Activated naive CD4-positive, alpha-beta T cell treated with anti-CD3 and anti-CD28 coated beads, Interleukin-2, amount 10 ng/mL, durations not matched to agents 7 days and 5 days (primary cell): ENCODE measurements at places on chromosomes 4 and X.

DNA sequence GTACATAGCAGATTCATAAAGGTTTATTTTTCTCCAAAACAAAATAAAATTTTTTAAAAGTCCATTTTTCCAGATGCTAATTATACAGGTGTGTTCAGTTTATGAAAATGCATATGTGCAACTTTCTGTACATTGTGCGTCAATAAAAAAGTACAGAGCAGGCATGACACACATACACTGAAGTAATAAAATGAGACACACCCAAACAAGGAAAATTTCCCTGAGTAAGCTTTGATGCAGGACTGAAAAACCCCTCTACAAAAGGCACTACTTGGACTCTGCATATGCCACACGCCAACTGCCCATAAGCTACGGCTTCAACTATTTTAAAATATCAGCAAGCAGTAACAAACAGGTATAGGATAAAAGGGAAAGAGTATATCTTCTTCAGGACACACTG, 13.8 kb downstream of the ARAP2 start:
- H3K27me3 ChIP-seq, result no peaks in the 10 kb centered on the region
- no peak for DNase-seq
- no peak overlapping the region for H3K27ac ChIP-seq
- H3K4me3 ChIP-seq, result no peak overlapping the region
- H3K4me1 ChIP-seq, result peaks cover 9% of the 10 kb centered on the region

DNA sequence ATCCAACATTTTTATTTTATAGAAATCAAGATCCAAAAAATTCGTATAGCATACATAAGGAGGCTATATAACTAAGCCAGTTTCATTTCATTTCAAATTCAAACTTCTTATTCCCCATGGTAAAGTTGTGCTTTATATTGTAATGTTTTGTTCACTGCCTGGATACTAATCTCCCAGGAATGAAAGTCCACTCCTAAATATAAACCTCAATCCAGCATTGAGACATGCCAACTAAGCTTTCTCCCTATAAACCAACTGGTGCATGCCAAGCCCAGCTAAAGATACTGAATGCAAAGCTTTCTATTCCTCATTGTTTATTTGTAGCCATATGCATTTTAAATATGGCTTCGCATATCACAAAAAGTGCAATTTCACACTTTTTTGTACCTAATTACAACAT, 63.8 kb upstream of the INPP4B start:
- H3K27me3 ChIP-seq, result peaks cover 4% of the 10 kb centered on the region
- DNase-seq, result no peak
- no peak overlapping the region for H3K4me3 ChIP-seq

GRCh38 chr4:52234561-52235440, 183.7 kb downstream of the SPATA18 start:
- DNase-seq, result no peak
- H3K27me3 ChIP-seq, result no peaks in the 10 kb centered on the region
- no peak overlapping the region for H3K4me3 ChIP-seq
- H3K36me3 ChIP-seq, result no peaks in the 10 kb centered on the region
- no peaks in the 10 kb centered on the region for H3K4me1 ChIP-seq

- no peaks in the 10 kb centered on the region for H3K36me3 ChIP-seq
- H3K4me1 ChIP-seq, result peaks cover 11% of the 10 kb centered on the region
- no peak for DNase-seq
- H3K4me3 ChIP-seq, result no peak overlapping the region
Observed at GRCh38 chrX:24235084-24235710, 78.7 kb downstream of the SUPT20HL2 start.

GRCh38 chr4:114038762-114039387, 59.4 kb upstream of the ARSJ start:
- H3K36me3 ChIP-seq, result no peaks in the 10 kb centered on the region
- H3K4me3 ChIP-seq, result no peak overlapping the region
- peaks cover 8% of the 10 kb centered on the region for H3K4me1 ChIP-seq
- no peak for DNase-seq

DNA sequence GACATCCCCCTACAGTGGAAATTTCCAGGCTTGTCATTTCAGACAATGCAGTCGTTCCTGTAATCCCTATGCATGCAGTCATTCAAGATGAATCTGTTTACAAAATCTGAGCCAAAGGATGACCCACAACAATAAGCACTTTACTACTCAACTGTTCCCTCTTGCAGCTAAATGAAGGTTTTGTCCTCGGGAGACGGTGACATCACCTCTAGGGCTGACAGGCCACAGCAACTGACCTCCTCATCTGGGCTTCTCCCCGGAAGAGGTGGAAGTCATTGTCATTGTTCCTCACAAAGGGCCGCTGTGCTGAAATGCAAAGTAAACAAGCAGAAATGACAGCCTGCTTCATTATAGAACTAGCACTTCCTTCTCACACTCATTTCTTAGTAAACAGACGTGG, 29.2 kb downstream of the CLRN2 start:
- peaks cover 13% of the 10 kb centered on the region for H3K27me3 ChIP-seq
- H3K4me1 ChIP-seq, result peaks cover 4% of the 10 kb centered on the region
- no peaks in the 10 kb centered on the region for H3K36me3 ChIP-seq
- no peak overlapping the region for H3K27ac ChIP-seq
- no peak overlapping the region for H3K4me3 ChIP-seq

DNA sequence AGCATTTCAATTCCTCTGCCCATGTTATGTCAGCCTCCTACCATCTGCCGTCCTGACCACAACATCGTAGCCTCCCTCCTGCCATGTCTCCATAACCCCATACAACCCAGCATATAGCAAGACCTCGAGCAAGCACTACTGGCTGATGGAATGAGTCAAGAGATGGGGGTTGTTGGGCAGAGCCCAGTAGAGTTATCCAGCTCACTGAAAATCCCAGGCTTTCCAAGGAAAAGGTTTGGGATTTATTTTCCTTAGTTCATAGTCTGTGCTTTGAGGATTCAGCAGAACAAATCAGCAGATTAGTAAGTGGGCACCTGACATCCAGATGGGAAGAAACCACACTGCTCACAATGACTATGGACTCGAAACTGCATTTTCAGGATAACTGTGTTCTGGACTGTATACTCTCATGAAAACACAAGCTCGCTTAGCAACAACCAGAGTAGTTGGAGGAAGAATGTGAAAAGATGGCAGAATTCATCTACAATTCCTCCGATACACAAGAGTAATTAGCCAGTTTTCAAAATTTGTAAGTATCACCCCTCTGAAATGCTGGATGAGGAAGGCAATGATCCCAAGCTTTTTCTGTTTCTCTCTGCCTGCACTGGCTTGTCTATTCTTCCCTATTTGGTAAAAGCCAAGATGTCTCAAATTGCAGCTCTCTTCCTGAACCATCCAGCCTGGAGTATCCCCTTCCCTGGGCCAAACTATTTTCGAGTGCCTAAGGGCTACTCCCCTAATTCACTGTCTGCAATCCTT, 186.2 kb upstream of the TBL1X start:
- peak overlapping the region; percentile 23 for H3K4me3 ChIP-seq
- H3K4me1 ChIP-seq, result peaks cover 29% of the 10 kb centered on the region
- peaks cover 3% of the 10 kb centered on the region for H3K36me3 ChIP-seq
- H3K27me3 ChIP-seq, result peaks cover 4% of the 10 kb centered on the region
- H3K27ac ChIP-seq, result peak overlapping the region; percentile 82

DNA sequence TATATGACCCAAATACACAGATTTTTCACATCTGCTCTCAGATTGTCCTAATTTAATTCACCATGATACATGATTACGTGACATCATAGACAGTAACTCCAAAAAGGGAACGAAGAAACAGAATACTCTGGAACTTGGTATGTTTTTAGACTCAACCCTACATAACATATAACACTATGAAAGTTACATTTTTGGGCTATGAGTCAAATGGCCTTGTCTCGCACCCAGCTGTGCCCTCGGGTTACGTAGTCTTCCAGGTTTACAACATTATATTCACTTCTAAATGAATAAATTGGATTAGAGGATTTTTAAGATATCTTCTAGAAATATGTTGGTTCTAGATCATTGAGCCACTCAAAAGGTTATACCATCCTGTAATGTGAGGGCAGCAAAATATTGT, 2089.6 kb upstream of the TENM3 start:
- H3K4me3 ChIP-seq, result no peak overlapping the region
- H3K27ac ChIP-seq, result no peak overlapping the region
- no peaks in the 10 kb centered on the region for H3K27me3 ChIP-seq
- H3K4me1 ChIP-seq, result no peaks in the 10 kb centered on the region

DNA sequence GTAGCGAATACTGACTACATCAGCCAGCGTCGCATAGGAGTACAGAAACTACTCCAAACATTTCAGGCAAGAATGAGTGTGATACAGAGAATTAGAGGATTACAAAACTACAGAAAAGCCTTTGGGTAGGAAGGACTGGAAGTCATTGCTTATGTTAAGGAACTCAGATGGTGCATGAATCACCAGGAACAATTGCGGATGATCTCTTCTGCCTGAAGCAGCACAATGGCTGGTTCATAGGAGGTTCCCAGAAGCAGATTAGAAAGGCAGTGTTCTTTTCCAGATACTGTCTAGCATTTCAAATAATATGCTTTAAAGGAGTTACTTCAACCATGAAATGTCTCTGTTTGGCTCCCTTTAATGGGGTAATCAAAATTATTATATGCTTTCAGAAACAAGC, 42.5 kb upstream of the MAP9 start:
- no peak for DNase-seq
- H3K36me3 ChIP-seq, result no peaks in the 10 kb centered on the region
- no peaks in the 10 kb centered on the region for H3K4me1 ChIP-seq
- no peak overlapping the region for H3K4me3 ChIP-seq
- H3K27ac ChIP-seq, result no peak overlapping the region

DNA sequence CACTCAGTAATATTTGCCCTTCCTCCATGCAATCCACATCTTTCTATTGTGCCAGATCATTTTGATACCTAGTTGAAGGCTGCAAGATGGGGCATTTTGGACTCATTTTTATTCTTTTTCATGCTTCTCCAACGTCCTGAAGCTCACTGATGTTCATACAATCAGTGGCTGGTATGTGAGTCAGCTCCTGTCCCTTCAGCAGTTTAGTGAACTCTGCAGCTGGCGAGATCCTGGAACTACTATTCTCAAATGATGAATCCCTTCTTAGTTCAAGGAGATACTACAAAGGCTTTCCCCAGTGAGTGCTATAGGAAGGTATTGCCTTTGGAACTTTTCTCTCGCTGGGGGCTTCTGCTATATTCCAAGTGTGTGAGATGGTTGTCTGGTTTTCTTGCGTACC, 9.6 kb upstream of the CCDC149 start:
- no peaks in the 10 kb centered on the region for H3K4me1 ChIP-seq
- peaks cover under 1% of the 10 kb centered on the region for H3K27me3 ChIP-seq
- no peak overlapping the region for H3K4me3 ChIP-seq
- no peak for DNase-seq
- no peaks in the 10 kb centered on the region for H3K36me3 ChIP-seq

DNA sequence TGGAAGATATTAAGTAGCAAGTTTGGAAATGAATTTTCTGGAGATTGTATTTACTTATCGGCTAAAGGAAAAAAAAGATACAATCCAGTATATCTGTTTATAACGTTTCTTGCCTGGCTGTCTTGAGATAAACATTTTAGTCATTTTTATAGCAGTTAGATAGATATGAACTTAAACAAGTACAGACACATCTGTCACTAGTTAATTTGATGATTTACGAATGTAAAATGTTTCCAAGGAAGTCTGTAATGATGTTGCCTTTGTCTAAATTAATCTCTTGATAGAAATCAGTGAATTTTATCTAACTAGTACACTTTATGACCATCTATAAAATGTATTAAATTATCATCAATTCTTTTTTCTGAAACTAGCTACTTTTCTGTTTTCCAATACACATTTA, 5.7 kb downstream of the BMPR1B start:
- H3K4me1 ChIP-seq, result peaks cover 5% of the 10 kb centered on the region
- no peaks in the 10 kb centered on the region for H3K36me3 ChIP-seq
- no peak overlapping the region for H3K4me3 ChIP-seq
- DNase-seq, result no peak
- H3K27ac ChIP-seq, result no peak overlapping the region

DNA sequence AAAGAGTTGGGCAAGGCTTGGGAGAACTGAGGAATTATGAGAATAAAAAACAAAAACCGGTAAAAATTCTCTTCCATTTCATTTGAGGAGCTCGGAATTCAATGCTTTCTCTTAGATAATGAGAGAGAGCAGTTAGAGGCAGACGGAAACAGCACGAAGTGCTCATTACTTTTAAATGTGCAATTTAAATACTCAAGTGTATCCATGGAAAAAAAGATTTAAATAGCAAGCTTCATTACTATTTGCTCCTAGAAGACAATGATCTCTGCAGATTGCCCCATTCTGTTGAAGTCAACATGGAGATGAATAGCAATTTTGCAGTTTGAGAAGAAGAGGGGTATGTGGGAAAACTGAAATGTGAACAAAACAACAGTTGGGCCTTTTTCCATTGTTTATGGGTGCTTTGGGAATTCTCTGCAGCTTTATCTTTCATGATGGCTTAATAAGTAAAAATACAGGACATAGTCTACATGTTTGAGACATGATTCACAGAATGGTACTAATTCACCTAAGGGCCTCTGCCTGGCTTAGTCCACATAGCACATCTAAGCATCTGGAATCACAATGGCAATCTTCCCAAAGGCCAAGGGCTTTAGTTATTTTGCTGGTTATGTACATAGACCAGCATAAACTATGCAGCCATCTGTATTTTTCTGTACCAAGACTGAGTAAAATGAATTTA, 512.7 kb upstream of the FAT1 start:
- no peaks in the 10 kb centered on the region for H3K36me3 ChIP-seq
- no peaks in the 10 kb centered on the region for H3K4me1 ChIP-seq
- H3K27me3 ChIP-seq, result no peaks in the 10 kb centered on the region
- no peak overlapping the region for H3K27ac ChIP-seq
- no peak overlapping the region for H3K4me3 ChIP-seq
- DNase-seq, result no peak

DNA sequence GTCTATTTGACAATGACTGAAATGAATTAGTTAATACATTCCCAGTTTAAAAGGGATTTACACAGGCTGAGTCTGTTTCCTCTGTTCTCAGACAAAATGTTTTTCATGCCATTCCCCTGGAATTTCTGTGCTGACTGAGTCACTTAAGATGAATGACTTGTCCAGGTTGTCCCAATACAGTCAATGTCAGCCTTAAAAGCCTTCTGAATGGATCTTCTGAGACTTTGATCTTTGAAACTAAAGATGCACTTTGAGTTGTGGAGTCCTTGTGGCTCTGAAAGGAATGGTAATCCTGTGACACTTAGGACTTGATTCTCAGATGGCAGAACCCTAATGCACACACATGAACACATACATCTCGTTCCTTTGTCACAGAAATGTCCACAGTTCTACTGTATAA, 622.2 kb upstream of the GRID2 start:
- H3K36me3 ChIP-seq, result no peaks in the 10 kb centered on the region
- no peak for DNase-seq
- no peak overlapping the region for H3K4me3 ChIP-seq
- no peaks in the 10 kb centered on the region for H3K27me3 ChIP-seq

GRCh38 chrX:46587753-46588171, 14.2 kb downstream of the CHST7 start:
- H3K27me3 ChIP-seq, result no peaks in the 10 kb centered on the region
- peak overlapping the region; percentile 58 for H3K4me3 ChIP-seq
- DNase-seq, result no peak
- peaks cover 23% of the 10 kb centered on the region for H3K36me3 ChIP-seq

DNA sequence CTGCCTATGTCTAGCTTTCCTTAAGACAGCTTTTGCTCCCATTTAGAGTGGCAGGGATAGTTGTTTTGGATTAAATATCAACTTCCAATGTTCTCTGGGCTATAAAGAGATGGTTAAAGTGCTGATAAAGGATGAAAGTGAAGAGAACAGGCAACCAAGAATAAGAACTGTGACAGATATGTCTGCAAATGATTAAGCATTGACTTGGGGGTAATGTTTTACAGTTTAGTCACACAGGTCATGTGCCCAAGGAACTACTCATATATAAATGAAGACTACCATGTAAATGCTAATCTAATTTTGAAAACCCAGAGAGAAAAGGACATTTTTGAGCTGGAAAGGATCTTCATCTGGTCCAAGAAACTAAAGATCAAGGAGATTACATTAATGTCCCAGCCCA, 42.1 kb downstream of the RBMX2 start:
- H3K36me3 ChIP-seq, result no peaks in the 10 kb centered on the region
- no peaks in the 10 kb centered on the region for H3K27me3 ChIP-seq
- H3K27ac ChIP-seq, result no peak overlapping the region
- no peak overlapping the region for H3K4me3 ChIP-seq
- no peak for DNase-seq
